ENCODE measurements at places on chromosomes 12 and 14.

DNA sequence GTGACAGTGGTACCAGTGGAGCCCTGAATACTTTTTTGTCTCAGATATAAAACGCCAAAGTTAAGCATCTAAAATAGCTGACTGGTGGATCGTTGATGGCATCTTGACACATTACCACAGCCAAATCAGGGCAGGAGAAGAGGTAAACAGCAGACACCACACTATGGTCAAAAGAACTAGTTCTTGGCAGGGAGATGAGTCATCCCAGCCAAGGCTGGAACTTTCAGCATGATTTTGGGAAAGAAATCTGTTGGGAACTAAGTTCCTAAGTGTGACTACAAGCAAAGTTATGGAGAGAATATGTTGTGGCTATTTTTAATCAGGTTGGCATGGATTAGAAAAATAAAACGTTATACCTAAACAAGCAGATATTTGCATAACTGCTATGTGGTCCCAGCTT, 36.9 kb downstream of the LGR5 start:
- DNase-seq = no peak

- no peak for DNase-seq
Observed at GRCh38 chr12:121939186-121939585, 20.8 kb downstream of the CFAP251 start.

GRCh38 chr12:120447992-120448391, 1.7 kb downstream of the GATC start:
- DNase-seq = no peak

DNA sequence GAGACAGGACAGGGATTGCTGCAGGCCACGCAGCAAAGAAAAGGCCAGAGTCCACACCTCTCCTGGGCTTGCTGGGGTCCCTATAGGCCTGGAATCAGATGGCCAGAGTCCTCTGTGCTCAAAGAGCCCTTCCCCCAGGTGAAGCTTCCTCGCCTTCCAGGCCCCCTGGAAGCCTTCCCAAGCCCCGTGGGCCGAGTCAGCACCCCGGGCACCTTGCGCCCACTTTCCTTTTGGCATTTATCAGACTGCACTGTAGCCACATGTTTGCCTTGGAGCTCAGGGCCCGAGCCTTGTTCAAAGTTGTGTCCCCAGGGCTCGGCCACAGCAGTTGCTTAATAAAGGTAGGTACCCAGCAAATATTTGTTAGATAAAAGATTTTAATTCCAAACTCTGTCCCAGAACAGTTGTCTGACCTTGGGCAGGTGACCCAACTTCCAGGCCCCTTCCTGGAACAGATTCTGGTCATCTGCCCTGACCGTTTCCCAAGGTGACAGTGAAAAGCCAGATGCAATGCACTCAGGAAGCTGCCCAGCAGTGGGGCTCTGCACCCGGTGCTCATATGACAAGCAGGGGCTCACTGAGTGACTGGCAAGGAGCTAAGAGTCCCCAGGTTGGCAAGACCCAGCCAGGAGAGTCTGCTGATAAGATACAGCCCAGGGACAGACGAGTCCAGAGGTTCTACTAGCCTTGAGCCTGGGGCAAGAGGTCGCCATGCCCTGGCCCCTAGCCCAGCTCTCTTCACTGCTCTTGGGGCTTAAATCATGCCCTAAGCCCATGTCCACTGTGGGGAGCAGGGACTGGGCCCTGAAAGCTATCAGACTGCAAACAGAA, 81.2 kb downstream of the PITPNM2 start:
- no peak for DNase-seq

- DNase-seq = no peak
Observed at GRCh38 chr12:81128930-81129554, 51.2 kb downstream of the ACSS3 start.

- DNase-seq = no peak
Observed at GRCh38 chr14:103346286-103346685, 12.2 kb downstream of the EIF5 start.

- no peak for DNase-seq
Observed at GRCh38 chr14:78790271-78790670, 620.1 kb downstream of the NRXN3 start.

- DNase-seq = no peak
Observed at GRCh38 chr12:75528272-75528671, 16.9 kb upstream of the KRR1 start.

- DNase-seq = no peak
Observed at GRCh38 chr12:13156277-13156676, 40.2 kb upstream of the EMP1 start.
